ENCODE measurements at places on chromosomes 11 and 22. TPM values are rescaled to one million over a fixed set of nuclear protein-coding genes. Genes with fewer than 3 reads are reported as not detected.
A peak's percentile ranks its signal among the peaks of the same experiment; 100 is the strongest.

The UBASH3B gene
- total RNA-seq, result 4.0 TPM

The OOSP1 gene
- total RNA-seq, result not detected

DNA sequence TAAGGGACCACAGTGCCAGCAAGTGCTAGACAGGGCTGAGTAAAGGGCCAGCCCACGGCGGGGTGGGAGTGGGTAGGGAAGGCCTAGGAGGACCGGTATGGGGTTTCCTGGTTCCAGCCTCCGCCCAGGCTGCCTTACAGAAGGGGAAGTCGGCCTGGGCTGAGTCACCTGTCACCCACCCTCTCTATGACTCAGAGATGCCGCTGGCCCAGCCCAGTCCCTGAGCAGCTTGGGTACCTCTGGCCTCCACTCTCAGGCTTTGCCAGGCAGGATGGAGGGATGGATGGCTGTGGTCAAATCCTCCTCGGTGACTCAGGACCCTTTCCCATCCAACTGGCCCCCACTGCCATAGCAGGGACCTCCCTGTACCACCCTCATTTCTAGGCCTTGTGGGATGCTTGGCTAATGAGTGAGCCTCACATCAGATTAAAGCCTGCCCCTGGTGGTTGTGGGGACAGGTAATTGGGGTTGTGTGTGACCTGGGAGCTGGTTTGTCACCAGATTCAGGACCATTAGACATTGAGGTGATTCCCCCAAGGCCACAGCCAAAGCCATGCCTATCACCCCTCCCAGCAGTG, 13.9 kb downstream of the SLC35E4 start:
- H3K4me3 ChIP-seq, result no peak overlapping the region
- H3K4me1 ChIP-seq, result peaks cover 3% of the 10 kb centered on the region
- no peak for DNase-seq
- H3K27me3 ChIP-seq, result no peaks in the 10 kb centered on the region
- H3K36me3 ChIP-seq, result no peaks in the 10 kb centered on the region

GRCh38 chr11:34650528-34650927, 29.6 kb downstream of the EHF start:
- H3K4me3 ChIP-seq, result no peak overlapping the region
- no peaks in the 10 kb centered on the region for H3K27me3 ChIP-seq
- H3K4me1 ChIP-seq, result peaks cover 32% of the 10 kb centered on the region
- DNase-seq, result no peak
- no peaks in the 10 kb centered on the region for H3K36me3 ChIP-seq

DNA sequence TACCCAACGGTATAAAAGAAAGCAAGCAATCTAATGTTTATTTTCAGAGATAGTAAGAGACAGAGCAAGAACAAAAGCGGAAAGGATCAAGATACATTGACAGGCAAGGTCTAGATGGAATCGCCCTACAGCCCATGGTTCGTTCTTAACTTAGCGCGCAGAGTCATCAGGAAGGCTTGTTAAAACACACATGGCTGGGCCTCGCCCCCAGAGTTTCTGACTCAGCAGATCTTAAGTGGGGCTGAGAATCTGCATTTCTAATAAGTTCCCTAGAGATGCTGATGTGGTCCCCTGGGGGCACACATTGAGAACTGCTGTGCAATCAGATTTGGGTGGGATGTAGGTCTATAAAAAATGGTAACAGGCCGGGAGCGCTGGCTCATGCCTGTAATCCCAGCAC, 35.8 kb upstream of the CHRM4 start:
- H3K27me3 ChIP-seq, result no peaks in the 10 kb centered on the region
- H3K4me3 ChIP-seq, result no peak overlapping the region
- DNase-seq, result no peak
- H3K36me3 ChIP-seq, result peaks cover 16% of the 10 kb centered on the region

DNA sequence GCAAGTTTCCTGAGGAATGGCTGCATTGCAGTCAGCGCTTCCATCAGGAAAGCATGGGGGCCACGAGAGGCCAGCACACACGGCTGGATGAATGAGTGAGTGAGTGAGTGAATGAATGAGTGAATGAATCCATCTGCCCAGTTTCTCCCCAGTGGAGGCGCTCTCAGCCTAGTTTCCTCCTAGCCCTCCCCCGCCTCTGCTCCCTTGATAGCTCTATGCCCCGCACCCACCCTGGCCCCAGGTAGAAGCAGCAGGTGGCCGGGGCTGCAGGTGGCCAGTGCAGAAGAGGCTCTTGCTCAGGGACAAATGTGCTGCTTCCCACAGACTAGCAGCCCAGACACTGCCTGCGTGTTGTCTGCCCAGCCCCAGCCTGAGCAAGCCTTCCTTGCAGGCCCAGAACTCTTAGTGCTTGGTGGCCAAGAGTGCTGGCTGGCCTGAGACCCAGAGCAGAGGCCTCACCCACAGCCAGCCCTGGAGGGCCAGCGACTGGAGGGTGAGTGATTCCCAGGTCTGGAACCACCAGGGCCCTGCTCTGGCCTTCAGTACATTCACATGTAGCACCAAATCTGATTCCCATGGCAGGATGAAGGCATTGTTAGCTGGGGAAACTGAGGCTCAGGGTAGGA, 31.1 kb upstream of the PDGFB start:
- no peak overlapping the region for H3K27ac ChIP-seq
- no peak for DNase-seq
- H3K27me3 ChIP-seq, result no peaks in the 10 kb centered on the region

The SYVN1 gene
- total RNA-seq, result 20.2 TPM

The SLC22A8 gene
- not detected for total RNA-seq

DNA sequence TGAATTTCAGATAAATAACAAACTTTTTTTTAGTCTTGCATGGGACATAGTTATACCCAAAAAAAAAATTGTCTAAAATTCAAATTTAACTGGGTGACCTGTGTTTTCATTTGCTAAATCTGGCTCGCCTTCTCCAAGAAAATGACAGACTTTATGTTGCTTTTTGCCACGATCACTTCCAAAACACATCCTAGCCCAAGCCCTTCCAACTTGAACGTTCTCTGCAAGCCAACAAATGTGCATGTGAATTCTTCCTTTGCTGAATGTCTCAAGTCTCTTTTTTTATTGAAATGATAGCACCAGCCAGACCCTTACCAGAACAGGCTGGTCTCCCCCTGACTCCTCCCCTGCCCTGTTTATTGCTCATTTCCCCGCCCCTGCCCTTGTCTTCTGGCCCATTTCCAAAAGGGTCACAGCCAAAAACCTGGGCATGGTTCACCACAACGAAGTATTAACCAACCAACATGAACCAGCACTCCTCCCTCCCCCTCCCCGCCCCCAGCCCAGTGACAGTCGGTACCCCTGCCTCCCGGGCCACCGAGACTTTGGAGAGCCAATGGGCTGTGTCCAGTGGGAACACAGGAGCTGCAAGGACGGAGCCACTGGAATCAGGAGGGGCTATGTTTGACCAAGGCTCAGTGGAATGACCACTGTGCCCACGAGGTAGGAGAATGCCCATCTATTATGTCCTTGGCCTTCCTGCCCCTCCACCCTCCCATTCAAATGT, 63.2 kb downstream of the BTG4 start:
- no peak overlapping the region for H3K27ac ChIP-seq
- DNase-seq, result no peak
- H3K36me3 ChIP-seq, result no peaks in the 10 kb centered on the region
- no peaks in the 10 kb centered on the region for H3K27me3 ChIP-seq
- H3K4me3 ChIP-seq, result no peak overlapping the region
- peaks cover 16% of the 10 kb centered on the region for H3K4me1 ChIP-seq

GRCh38 chr22:43431808-43432554, 20.2 kb downstream of the MPPED1 start:
- H3K27me3 ChIP-seq, result peaks cover 33% of the 10 kb centered on the region
- no peaks in the 10 kb centered on the region for H3K4me1 ChIP-seq
- no peak overlapping the region for H3K27ac ChIP-seq
- no peak overlapping the region for H3K4me3 ChIP-seq

GRCh38 chr11:120168960-120169681, 31.2 kb upstream of the TRIM29 start:
- DNase-seq, result no peak
- no peaks in the 10 kb centered on the region for H3K27me3 ChIP-seq
- no peaks in the 10 kb centered on the region for H3K36me3 ChIP-seq
- H3K4me3 ChIP-seq, result peak overlapping the region; percentile 26
- no peak overlapping the region for H3K27ac ChIP-seq

GRCh38 chr11:74672956-74673692, 58.1 kb downstream of the CHRDL2 start:
- H3K4me3 ChIP-seq, result no peak overlapping the region
- no peaks in the 10 kb centered on the region for H3K27me3 ChIP-seq
- H3K36me3 ChIP-seq, result no peaks in the 10 kb centered on the region
- DNase-seq, result peak; percentile 76
- H3K4me1 ChIP-seq, result peaks cover 25% of the 10 kb centered on the region

The CXCR5 gene
- total RNA-seq, result not detected

The SLC22A25 gene
- total RNA-seq, result not detected

DNA sequence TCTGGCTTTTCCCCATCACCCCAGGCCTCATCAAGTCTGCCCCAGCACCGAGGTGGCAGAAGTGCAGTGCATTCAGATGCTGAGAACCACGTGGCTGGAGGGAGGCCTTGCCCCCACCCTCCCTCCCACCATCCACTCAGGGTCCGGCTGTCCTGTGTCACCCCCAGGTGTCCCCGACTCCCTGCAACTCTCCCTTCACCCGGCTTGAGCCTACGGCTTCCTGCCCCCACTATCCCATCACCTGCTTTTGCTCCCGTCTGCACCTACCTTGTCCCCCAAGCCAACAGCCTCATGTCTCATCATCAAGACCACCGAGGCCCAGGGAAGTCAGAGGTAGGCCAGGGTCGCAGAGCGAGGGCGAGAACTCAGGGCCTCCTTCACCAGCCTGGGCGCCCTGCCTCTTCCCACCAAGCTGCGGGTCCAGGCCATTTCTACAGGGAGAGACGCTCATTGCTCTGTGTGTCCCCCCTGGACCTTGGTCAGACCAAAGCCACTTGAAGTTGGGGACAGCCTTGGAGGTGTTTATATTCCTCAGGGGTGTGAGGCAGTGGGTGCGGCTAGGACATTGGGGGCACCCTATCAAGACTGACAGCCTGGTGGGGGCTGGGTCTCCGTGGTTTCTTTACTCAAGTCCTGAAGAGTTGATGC, 66.2 kb upstream of the CCND1 start:
- H3K4me3 ChIP-seq, result no peak overlapping the region
- no peaks in the 10 kb centered on the region for H3K36me3 ChIP-seq
- peak; percentile 53 for DNase-seq
- H3K27me3 ChIP-seq, result peaks cover 4% of the 10 kb centered on the region
- no peaks in the 10 kb centered on the region for H3K4me1 ChIP-seq
- H3K27ac ChIP-seq, result no peak overlapping the region

The LRRC74B gene
- total RNA-seq, result not detected

The CHRNA10 gene
- 0.71 TPM for total RNA-seq

All from SJSA1 (cell line).